Sigmoid colon (tissue), 7 donors: ENCODE measurements at places on chromosomes 5 and 9.

- DNase-seq = no peak
Observed at GRCh38 chr5:100854591-100854990, 48.5 kb downstream of the ST8SIA4 start.

DNA sequence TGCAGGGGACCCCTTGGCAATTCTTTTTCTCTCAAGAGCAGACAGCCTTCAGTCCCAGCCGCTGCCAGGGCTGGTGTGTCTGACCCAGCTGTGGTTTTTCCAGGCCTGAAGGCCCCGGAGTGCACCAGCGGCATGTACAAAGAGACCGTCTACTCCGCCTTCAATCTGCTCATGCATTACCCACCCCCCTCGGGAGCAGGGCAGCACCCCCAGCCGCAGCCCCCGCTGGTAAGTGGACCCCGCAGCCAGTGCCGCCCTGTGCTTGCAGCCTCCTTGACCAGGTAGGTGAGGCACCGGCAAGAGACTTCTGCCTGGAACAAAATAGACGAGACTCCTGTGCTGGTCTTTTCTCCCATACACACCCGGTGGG, 1.3 kb downstream of the TCF7 start:
- no peak for DNase-seq

- no peak for DNase-seq
Observed at GRCh38 chr9:97386265-97386633, 25.6 kb upstream of the TDRD7 start.

- no peak for DNase-seq
Observed at GRCh38 chr5:156799171-156799570, 50.9 kb upstream of the PPP1R2B start.

DNA sequence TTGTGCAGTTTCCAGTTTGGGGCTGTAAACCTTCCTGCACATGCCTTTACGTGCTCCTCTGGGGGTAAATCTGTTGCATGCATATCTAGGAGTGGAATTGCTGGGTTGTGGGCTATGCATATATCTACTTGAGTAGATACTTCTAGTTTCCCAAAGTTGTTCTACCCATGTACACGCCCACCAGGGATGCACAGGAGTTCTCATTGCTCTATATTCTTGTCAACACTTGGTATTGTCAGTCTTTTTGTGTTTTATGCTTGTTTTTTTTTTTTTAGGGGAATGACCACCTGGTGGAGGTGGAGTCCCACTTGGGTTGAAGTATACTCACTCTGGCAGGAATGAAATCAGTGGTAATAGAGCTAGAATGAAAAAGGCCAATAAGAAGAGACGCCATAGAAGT, 23.0 kb downstream of the FOXE1 start:
- no peak for DNase-seq
